ENCODE measurements at places on chromosomes 6 and 20. TPM values are rescaled to one million over a fixed set of nuclear protein-coding genes. Genes with fewer than 3 reads are reported as not detected.

Gene C6orf58
- total RNA-seq, result not detected

Gene CLPSL2
- not detected for total RNA-seq

Gene SUN5
- not detected for total RNA-seq

Gene PXMP4
- 5.3 TPM for total RNA-seq

Gene ULBP2
- total RNA-seq, result 12.9 TPM

Gene PLN
- total RNA-seq, result not detected

Gene MYBL2
- 1.8 TPM for total RNA-seq

Gene SAMD5
- total RNA-seq, result 2.5 TPM

Gene PTK6
- total RNA-seq, result 0.83 TPM

Gene FRS3
- 1.3 TPM for total RNA-seq

Gene VSTM2L
- total RNA-seq, result 3.4 TPM

Gene RHAG
- not detected for total RNA-seq

Gene SNHG17
- total RNA-seq, result 8.0 TPM

Gene HCK
- total RNA-seq, result not detected

Gene DEF6
- 40.2 TPM for total RNA-seq

Gene EDN1
- 5.1 TPM for total RNA-seq

Gene GNAS-AS1
- 0.13 TPM for total RNA-seq

Gene OTOR
- not detected for total RNA-seq

Gene MYH7B
- total RNA-seq, result 0.08 TPM

Gene GNMT
- total RNA-seq, result 0.43 TPM

Gene BLCAP
- total RNA-seq, result 106 TPM

Gene CYB5R4
- total RNA-seq, result 21.6 TPM

Gene FAM229B
- total RNA-seq, result 5.2 TPM

Gene POLR1H
- total RNA-seq, result 50.6 TPM

Gene OCSTAMP
- not detected for total RNA-seq

Gene GABBR1
- 14.5 TPM for total RNA-seq

Gene ADGRF1
- 79.4 TPM for total RNA-seq

Gene PPIL1
- total RNA-seq, result 33.5 TPM

Gene SALL4
- total RNA-seq, result under 0.01 TPM

Gene ZBTB46
- 0.35 TPM for total RNA-seq

Gene SCRT2
- not detected for total RNA-seq

Gene CST4
- total RNA-seq, result not detected

Gene ZNF391
- total RNA-seq, result 10.4 TPM

Gene TPD52L1
- 269 TPM for total RNA-seq

Measured in mammary epithelial cell (primary cell).